ENCODE measurements at places on chromosomes 3 and 15.

DNA sequence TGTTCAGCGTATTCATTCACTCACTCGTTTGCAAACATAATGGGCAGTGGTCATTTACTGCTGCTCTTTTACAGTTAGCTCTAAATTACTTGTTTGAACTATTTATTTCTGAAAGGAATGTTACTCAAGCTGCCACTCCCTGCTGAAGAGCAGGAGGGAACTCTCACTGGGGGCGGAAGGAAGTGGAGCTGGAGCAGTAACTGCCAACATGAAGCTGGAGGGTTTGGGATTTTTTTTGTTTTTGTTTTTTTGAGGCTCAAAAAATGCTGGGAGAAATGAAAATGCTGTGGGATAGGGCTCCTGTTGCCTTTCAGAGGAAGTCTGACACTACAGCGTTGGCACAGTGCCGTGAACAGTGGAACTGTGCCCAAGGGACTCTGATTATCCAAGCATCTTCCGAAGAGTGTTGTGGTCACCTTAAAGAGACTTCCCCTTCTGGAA, 44.1 kb downstream of the SENP2 start:
- DNase-seq: peak; percentile 52

- no peak for DNase-seq
Observed at GRCh38 chr3:39404943-39405686, 1.4 kb upstream of the RPSA start.

DNA sequence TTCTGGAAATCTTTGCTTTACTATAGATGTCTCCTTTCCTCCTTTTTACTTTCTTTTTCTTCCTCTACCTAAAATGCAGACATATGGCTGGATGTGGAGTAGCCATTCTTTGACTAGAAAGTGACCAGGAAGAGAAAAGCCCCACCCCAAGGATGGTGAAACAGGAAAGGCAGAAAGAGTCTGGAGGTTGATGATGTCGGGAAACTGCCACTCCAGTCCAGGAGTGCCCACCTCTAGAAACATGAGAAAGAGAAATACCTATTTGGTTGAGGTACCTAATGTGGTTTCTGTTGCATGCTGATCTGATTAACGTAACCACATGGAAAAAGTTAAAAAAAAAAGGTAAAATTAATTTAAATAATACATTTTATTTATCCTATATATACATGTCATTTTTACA, 55.2 kb upstream of the SSR3 start:
- no peak for DNase-seq

- peak; percentile 65 for DNase-seq
Observed at GRCh38 chr3:32780735-32781210, 37.0 kb upstream of the TRIM71 start.

DNA sequence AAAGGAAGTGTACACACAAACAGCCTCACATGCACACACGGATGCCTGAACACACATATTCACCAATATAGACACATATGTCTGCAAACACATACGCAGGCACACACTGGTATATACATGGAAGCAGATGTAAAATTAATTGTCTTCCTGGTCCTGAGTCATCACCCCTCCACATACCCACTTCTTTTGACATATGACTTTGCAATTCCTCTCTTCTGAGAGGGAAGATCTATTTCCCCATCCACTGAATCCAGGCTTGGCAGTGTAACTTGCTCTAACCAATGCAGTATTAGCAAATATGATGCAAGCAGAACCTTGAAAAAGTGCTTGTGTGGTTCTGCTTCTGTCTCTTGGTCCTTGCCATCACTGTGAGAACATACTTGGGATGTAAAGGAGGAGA, 76.8 kb upstream of the HRH1 start:
- DNase-seq: peak; percentile 63

- DNase-seq: peak; percentile 90
Observed at GRCh38 chr15:76196269-76197231, 114.7 kb downstream of the ETFA start.

- DNase-seq: no peak
Observed at GRCh38 chr15:26686547-26687187, 86.2 kb downstream of the GABRB3 start.

DNA sequence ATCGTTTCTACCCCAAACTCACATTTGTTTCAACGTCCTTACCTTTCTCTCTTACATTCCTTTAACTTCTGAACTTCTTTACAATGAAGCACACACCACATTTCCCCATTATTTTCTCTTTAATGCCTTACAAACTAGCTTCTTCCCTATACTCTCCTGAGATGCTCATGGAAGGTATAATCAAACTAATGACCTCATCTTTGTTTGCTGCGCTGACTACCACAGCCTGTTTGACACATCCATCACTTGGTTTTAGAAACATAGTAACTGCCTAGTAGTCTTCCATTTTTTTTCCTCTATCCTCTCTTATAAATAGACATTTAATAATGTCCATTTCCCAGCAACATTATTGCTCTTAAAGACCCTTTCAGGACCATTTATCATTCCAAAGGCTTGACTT, 230.5 kb upstream of the LRTM1 start:
- DNase-seq: no peak

DNA sequence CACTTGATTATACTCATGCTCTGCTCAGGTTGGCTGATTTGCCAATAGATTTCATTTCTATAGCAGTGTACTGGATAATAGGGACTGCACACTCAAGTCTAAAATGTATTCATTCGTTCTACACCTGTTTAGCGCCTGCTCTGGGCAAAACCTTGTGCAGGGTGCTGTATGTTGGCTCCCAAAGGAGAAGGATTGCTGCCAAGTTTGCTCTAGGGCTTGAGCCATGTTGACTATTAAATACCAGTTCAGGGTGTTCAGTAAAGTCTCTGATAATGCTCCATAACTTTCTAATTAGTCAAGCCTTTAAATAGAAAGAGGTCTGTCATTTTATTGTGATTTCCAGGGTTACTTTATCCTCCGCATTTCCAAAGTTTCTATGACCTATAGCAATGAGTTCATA, 470.2 kb downstream of the MAGI1 start:
- DNase-seq: no peak

DNA sequence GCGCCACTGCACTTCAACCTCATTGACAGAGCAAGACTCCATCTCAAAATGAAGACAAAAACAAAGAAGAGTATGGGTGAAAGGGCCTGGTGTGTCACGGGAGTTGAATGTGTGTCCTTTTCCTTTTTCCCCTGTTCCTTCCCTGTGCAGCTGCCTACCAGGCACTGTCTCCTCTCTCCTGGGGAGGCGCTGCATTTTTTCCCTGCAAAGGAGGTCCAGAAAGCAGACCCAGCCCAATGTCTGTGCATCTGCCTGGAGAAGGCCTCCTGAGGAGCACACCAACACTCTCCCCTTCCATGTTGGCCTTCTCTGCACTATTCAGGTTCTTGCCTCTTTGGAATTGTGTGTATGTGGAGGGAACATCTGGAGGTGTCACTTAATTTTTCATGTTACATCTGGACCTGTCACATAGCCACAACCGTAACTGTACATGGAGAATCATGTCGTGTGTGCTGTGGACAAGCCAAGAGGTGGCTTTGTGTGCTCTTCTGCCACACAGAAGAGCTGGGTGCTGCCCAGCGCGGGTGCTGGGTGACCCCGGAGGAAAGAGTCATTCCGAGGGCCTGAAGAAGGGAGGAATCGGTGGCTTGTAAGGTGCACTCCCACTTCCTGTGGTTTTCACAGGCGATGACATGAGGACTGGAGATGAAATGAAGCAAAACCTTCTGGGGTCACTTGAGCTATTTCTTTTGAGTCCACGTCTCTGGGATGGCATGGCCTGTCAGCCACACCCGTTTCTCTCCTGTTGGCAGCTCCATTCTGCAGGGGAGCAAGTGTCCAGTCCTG, 46.5 kb upstream of the CGNL1 start:
- DNase-seq: no peak

Data from foreskin fibroblast (primary cell).